ENCODE measurements at places on chromosomes 5 and 9.
A peak's percentile ranks its signal among the peaks of the same experiment; 100 is the strongest.

- DNase-seq, result peak; percentile 49
Measured at GRCh38 chr9:133403766-133404453, 13.9 kb downstream of the REXO4 start.

DNA sequence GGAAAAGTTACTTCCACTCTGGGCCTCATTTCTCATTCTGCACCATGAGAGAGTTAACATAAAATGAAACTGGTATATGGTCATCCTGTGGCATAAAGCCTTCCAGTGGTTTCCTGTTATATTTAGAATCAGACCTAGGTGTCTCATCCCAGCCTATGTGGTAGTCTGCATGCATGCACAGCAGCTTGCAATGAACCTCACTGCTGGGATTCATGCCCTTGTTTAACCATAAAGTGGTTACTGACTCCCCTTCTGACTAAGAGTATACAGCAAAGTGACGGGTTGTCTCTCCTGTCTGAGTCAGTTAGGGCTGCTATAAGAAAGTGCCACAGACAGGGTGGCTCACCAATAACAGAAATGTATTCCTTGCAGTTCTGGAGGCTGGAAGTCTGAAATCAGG lies 14.7 kb upstream of the TDRD7 start:
- DNase-seq, result no peak

DNA sequence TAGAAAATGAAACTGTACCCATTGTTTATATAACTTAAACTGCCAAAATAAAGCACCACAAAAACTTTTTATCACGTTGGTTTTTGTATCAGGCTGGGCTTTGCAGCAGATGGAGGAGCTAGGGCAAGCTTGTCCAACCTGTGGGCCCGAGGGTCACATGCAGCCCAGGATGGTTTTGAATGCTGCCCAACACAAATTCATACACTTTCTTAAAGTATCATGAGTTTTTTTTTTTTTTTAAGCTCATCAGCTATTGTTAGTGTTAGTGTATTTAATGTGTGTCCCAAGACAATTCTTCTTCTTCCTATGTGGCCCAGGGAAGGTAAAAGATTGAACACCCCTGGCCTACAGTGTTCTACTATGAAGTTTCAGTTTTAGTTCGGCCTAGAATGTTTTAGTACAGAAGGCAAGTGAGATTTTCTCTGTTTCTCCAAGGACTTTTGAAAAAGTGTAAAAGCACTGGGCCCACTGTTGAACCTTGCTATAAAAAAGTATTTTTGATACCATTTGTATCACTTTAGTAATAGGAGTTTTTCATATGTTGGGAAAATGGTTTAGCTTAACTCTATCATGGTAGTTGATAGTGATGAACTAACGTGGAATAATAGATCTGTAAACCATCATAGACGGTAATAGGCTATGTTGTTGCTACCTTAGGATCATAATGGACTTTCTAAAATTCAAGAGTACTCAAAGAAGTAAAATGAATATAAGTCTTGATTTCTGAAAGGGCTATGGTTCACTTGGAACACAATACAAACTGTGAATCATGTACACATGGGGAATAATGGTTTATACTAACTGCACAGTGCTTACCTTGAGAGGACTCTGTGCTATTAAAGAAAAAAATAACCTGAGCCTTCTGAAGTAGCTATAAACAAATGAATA lies 2.9 kb downstream of the CDKN2A start:
- DNase-seq, result no peak

- no peak for DNase-seq
Measured at GRCh38 chr5:40165789-40166728, 513.7 kb upstream of the PTGER4 start.

DNA sequence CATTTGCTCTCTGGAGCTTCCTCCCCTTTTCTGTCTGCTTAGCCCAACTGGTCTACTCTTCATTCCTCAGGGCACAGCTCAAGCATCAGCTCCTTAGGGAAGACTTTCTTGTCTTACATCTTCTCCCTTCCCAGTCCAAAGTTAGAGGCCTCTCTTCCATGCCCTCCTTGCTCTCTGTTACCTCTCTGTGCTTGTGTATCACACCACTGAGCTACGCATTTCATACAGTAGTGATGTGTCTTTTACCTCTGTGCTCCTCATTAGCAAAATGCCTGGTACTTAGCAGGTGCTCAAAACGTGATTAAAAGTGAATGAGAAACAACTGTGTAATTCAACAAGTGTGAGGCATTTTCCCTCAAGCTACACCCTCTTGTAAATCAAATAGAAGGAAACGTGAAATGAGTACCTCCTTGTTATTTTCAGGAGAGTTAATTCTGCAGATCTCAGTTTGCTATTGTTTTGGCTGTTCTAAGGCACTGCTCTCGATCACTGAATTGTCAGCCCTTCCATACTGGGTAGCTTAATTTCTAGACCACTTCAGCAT lies 39.0 kb downstream of the ERAP1 start:
- DNase-seq, result no peak

DNA sequence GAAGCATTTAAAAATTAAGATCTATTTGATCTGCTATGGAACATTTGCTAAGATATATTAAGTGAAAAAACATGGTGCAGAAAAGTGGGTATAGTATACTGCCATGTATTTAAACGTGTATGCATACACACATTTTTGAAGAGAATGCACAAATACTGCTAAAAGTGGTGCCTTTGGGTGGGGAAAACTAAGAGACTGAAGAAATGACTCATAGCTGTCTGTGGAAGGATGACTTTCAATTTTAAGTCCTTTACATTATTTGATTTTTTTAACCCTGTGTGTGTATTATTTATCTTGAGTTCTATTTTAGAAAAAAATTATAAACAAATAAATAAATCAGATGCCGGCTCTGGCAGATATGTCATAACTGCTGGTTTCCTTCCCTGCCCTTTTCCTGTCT lies 120.7 kb upstream of the SLIT3 start:
- no peak for DNase-seq

DNA sequence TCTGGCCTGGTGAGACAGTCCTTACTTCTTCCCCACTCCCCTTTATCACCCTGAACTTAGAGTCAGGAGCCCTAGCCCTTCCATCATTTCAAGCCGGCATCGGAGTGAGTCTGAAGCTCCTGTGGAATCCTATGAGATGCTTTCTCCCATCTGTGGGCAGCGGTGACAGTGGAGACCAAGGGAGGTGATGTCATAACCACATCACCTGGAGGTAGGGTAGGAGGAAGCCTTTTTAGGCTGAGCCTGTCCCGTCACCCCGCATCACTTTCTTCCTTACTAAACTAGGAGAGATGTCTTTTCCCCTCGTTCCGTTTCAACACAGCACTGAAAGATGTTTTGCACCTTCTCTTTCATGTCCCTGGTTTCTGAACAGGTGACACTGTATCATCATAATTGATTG lies 124.1 kb upstream of the WWC1 start:
- DNase-seq, result no peak

GRCh38 chr5:84382363-84383295 lies 2.1 kb downstream of the EDIL3 start:
- no peak for DNase-seq

DNA sequence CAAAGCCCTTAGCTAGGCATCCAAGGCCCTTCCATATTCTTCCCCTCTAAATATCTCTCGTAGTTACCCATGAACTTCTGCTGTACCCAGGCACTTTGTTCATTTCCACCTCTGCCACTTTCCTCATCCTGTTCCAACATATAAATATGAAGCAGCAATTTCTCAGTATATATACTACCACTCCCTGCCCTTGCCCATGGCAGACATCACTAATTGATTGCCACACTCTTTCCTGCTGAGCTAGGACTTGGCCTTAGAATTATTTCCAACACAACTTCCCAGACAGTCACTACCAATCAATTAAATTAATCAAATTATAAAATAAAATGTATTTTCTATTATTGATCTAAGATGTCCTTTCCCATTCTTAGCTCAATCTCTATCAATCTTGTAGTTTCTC lies 8.5 kb downstream of the INSYN2B start:
- DNase-seq, result no peak

DNA sequence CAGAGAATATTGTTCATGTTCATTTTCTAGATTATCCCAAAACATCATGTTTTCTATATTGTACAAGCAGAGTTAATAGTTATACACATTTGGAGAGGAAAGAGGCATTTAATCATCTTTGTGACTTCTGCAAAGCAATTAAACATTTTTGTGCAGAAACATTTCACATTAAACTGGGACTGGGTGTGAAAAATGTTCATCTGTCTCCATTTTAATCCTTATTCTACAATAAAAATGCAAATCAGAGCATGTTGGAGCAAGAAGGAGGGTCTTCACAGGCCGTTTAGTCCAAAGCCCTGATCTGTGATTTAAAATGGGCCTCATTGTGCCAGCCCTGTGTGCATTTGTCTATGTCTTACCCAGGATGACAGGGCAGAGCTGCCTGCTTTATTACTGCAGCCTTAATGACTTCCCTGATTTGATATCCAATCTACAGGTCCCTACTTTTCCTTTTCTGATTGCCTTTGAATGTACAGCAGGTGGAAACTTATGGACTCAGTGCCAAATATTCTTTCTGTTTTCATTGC lies 183.5 kb downstream of the CAVIN4 start:
- no peak for DNase-seq

DNA sequence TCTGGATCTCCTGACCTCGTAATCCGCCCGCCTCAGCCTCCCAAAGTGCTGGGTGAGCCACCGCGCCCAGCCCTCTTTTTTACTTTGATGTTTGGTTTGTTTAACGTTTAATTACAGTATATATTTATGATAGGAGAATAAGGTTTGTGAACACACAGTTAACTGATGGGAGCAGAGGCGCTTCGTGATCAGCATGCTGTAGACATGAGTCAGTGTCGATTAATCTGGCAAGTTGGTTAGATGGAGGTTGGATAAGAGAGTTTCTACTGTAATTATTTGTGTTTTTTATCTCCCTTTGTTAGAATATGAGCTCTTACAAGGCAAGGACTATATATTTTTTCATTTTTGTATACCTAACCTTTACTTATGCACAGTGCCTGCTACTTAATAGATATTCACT lies 14.3 kb downstream of the ATG10 start:
- no peak for DNase-seq

DNA sequence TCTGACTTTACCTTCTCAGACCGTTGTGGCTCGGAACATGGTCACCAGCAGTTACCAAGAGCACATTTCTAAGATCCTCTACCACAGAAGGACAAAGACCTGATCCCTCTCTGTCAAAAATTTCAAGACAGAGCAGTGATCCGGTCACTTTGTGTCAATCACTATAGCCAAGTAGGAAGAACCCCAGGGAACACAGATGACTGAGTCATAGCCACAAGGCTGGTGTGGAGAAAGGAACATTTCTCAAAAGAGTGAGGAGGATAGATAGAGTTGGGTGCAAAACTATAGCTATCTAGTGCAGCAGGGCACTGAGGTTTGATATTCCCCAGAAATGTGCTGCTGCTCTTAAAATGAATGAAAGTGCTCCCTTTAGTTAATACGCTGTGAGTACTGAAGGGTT lies 130.7 kb upstream of the SMIM23 start:
- DNase-seq, result no peak

GRCh38 chr9:982394-983230 lies 6.2 kb downstream of the DMRT3 start:
- DNase-seq, result no peak

DNA sequence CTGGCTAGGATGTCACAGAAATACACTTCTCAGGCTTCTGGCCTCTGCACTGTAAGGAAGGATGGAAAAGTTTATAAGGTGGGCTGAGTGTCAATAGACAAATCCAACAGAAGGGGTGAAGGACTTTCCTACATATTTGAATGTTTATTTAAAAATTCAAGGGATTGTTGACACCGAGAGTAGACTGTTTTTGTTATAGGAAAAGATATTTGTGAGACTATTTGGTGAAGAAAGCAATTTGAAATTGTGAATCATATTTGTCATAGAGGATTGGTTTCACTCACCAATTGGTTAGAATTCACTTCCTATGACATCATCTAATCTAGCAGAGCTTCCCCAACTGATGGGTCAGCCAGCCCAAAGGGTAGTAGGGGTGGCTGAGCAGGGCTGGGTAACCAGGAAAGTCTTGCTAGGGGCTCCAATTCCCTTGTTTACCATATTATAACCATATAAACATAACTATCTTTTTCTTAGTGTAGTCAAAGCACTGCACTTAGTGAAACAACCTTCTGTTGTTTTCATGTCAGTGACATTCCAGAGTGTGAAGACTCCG lies 14.9 kb upstream of the MEGF10 start:
- no peak for DNase-seq

DNA sequence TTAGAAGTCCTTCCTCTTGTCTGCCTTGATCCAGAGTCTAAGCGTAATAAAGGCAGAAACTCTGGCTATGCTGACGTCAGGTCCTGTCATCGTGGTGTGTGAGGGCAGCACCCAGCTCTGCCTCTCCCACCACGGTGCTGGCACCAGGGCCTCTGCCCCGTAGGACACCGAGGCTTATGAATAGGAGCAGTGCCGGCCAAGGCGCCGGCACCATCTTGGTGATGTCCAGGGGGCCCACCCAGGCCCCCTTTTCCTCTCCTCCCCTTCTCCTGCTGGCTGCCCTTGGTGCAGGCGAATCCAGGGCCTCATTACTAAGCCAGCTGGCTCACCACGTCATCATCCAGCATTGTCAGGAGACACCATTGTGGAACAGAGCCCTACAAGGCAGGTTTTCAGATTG lies 252.3 kb downstream of the FANCC start:
- no peak for DNase-seq

- DNase-seq, result no peak
Measured at GRCh38 chr9:128382261-128382660, 11.1 kb downstream of the URM1 start.

DNA sequence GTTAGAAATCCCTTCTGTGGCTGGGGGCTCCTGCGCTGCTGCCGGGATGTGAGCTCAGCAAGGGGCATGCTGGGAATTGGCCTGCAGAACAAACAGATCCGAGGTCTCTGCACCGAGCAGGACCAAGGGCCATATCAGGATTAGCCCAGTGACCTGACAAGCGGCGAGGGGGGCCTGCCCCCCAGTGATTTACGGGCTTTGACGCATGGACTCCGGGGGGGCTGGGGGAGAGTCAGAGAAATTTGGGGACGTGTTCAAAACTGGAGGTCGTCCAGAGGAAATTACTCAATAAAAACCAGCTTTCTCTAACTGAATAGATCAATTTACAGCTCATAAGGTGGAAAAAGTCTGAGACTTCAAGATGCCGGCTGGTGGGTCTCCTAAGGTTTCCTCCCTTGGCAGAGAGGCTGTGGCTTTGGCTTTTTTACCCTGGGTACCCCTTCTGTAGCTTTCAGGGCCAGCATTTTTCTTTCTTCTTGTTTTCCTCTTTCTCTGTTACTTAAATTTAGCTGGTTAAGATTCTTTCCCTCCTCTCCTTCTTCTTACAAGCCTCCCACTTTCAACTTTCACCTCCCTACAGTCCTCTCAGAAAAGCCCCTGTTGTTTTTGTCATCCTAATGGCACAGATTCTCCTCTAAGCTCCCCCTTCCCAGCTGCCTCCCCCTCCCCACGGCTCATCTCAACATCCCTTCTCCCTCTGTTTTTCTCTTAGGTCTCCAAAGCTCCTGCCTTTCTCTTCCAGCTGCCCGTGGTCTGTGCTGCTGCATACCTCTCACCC lies 551.0 kb downstream of the CCDC171 start:
- DNase-seq, result no peak

GRCh38 chr9:79667120-79667519 lies 95.4 kb downstream of the TLE4 start:
- DNase-seq, result no peak

- no peak for DNase-seq
Measured at GRCh38 chr9:21883642-21884041, 81.2 kb downstream of the MTAP start.

Measured in stimulated activated CD4-positive, alpha-beta T cell treated with anti-CD3 and anti-CD28 coated beads, Interleukin-2, amount 100 ng/mL, for 4 hours (primary cell).